ENCODE measurements at places on chromosomes 12 and 14.

DNA sequence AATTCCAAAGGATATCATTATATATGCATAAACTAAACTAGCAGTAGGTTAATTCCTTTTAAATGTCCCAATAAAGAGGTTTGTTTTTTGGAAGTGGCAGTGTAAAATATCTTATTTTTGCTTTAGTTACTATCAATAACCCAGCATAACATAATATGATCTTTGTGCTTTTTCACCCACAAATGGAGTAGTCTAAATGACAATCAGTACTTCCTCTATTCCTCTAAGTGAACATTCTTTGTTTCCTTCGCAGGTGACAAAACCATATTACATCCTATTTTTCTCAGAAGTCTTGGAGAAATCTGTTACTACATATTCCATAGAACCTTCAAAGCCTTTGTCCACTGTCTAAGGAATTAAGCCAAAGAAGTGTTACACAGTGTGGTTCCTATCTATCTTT lies 62.5 kb downstream of the MED13L start:
- DNase-seq = no peak

DNA sequence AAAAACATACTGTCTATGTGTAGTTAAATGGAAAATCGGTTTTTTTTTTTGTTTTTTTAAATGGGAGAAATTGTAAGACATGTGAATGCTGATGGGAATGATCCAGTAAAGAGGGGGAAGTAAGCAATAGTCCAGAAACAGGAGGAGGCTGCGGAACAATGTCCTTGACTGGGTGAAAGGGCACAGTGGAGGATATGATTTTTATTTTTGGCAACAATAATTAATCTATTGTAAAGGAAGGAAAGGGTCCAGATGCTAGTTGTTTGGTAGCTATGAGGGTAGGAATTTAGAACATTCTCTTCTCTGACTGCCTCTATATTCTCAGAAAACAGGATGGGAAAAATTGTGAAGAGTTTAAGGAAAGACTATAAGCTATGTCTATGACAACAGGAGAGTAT lies 76.6 kb downstream of the RPL10L start:
- DNase-seq = no peak

GRCh38 chr12:43789941-43790340 lies 16.2 kb downstream of the TWF1 start:
- DNase-seq = no peak

DNA sequence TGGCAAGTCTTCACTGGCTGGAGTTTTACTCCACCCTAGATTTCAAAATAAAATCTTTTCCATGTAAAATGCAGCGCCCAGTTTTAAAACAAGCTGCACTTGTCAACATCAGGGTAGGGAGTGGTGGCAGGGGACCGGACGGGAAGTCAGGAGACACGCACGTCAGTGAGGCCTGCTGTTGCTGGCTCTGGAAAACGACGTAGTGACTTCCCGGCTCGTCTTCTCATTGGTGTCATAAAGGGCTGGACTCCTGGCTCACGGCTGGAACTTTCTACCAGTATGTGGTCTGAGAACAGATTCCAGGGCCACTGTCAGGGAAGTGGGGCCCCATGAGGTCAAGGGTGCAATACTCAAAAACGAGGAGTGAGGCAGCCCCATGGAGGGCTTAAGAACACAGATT lies 64.2 kb upstream of the FOXN3 start:
- DNase-seq = no peak

- no peak for DNase-seq
Observed at GRCh38 chr12:47397664-47398281, 308.1 kb downstream of the RPAP3 start.

GRCh38 chr12:23303220-23303619 lies 646.2 kb downstream of the SOX5 start:
- DNase-seq = no peak

- DNase-seq = no peak
Observed at GRCh38 chr12:96172981-96173380, 21.2 kb upstream of the ELK3 start.

DNA sequence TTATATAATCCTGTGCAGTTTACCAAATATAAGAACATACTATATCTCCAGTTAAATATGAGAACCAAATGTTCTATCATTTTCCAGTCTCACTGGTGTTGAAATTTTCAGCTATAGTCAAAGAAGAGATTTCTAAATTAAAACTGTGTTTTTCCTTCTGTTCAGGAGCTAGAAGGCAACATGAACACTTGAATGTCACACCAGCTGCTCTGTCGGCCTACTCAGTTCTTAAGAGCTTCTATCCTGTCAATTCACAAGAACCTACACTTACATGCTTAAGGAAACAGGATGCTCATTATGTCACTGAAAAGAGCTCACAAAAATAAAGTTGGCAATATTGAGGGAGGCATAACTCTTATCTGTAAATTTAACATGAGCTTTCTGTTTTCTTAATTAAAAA lies 43.1 kb downstream of the ATP2B1 start:
- DNase-seq = no peak

DNA sequence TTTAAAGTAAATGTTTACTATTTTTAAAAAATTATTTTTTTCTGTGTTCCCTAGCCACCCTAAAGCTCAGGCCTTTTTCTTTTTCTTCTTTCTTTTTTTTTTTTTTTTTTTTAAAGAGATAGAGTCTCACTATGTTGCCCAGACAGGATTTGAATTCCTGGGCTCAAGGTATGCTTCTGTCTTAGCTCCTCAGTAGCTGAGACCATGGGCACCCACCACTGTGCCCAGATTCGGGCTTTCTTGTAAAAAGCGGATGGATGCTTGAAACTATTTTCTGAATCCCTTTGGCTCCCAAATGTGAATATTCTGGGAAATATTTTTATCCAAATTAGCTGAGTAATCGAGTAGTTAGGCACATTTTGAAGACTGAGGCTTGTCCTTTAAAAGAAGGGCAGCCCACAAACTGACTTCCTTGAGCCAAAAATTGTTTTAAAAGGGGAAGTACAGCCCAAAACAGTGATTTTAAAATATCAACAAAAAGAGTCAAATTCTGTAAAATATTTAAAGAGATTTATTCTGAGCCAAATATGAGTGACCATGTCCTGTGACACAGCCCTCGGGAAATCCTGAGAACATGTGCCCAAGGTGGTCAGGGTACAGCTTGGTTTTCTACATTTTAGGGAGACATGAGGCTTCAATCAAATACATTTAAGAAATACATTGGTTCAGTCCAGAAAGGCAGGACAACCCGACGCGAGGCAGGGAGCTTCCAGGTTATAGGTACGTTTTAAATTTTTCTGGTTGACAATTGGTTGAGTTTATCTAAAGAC lies 28.8 kb upstream of the HIGD1C start:
- no peak for DNase-seq

GRCh38 chr14:37088356-37089215 lies 83.8 kb downstream of the SLC25A21 start:
- no peak for DNase-seq

GRCh38 chr12:30818562-30818961 lies 63.8 kb upstream of the CAPRIN2 start:
- no peak for DNase-seq

GRCh38 chr12:118044075-118044474 lies 16.9 kb downstream of the WSB2 start:
- DNase-seq = no peak

- no peak for DNase-seq
Observed at GRCh38 chr12:54564768-54565167, 15.4 kb downstream of the PDE1B start.

Data from right renal cortex interstitium (tissue), 3 donors.